ENCODE measurements at places on chromosomes 13 and 19.
A peak's percentile ranks its signal among the peaks of the same experiment; 100 is the strongest.

- DNase-seq: no peak
These were observed 365.9 kb downstream of the FGF14 start for GRCh38 chr13:102035969-102036368.

DNA sequence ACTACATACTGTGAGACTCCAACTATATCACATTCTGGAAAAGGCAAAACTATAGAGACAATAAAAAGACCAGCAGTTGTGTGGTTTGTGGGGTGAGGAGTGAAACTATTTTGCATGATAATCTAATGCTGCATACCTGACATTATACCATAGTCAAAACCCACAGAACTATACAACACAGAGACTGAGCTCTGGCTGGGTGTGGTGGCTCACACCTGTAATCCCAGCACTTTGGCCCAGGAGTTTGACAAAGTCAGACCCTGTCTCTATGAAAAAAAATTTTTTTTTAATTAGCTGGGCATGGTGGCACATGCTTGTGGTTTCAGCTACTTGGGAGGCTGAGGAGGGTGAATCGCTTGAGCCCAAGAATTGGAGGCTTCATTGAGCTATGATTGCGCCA, 11.9 kb downstream of the ZNF541 start:
- DNase-seq: no peak

DNA sequence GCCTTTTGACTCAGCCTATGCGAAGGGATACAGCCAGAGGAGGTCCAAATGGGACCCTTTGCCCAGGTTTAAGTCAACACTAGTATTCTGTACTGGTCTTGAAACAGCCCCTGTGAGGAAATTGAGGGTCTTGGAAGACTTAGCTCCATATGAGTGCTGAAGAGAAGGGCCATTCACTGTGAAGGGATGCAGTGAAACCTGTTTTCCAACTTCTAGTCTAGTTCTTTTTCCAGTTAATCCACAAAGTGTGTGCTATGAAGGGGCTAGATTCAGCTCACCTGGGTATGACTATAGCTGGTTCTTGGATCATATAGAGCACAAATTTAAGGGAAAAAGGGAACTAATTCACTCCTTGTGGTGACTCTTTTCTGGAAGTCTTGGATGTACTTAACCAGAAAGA, 4.0 kb downstream of the ZBTB32 start:
- no peak for DNase-seq

DNA sequence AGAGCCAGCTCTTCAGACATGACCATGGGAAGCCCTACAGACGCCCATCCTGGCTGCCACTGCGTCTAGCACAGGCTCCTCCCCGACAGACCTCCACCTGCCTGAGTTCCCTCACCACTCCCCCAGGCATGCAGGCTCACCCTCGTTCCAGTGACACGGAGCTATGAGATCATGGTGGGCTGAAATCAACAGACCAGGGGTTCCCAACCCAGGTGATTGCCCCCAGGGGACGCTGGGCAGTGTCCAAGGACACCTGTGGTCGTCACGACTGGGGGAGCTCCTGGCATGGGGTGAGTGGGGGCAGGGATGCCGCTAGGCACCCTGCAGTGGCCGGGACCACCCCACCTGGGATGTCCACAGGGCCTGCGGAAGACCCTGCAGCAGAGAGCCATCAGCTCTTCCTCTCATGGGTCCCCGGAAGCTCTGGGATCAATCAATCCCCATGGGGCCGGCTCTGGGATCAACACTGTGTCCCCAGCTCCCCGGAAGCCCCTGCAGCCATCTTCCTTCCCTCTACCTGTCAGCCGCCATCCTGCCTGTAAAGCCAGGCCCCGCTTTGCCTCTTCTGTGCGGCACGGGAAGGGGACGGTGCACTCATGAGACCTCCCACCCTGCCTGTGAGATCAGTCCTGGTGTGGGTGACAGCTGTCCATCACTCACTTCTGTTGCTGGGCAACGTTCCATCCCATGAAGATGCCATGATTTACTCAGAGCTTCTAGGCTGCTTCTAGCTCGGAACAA, 12.8 kb upstream of the MADCAM1 start:
- DNase-seq: no peak

DNA sequence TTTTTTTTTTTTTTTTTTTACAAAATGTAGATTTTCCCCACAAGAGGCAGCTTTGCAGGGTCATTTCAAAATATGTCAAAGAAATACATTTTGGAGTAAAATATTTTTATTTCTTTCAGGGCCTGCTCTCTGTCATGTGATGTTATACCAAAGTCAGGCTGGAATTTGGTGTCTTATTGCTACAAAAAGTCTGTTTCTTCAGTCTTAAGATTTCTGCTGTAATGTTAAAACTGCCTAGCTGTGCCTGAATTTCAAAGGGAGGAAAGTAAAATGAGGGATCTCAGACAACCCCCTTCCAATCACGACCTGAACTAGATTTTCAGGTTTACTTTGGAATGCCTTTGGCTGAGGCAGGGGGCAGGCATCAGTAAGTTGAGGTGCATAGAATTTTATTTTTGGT, 12.8 kb upstream of the GTF2F2 start:
- DNase-seq: no peak

DNA sequence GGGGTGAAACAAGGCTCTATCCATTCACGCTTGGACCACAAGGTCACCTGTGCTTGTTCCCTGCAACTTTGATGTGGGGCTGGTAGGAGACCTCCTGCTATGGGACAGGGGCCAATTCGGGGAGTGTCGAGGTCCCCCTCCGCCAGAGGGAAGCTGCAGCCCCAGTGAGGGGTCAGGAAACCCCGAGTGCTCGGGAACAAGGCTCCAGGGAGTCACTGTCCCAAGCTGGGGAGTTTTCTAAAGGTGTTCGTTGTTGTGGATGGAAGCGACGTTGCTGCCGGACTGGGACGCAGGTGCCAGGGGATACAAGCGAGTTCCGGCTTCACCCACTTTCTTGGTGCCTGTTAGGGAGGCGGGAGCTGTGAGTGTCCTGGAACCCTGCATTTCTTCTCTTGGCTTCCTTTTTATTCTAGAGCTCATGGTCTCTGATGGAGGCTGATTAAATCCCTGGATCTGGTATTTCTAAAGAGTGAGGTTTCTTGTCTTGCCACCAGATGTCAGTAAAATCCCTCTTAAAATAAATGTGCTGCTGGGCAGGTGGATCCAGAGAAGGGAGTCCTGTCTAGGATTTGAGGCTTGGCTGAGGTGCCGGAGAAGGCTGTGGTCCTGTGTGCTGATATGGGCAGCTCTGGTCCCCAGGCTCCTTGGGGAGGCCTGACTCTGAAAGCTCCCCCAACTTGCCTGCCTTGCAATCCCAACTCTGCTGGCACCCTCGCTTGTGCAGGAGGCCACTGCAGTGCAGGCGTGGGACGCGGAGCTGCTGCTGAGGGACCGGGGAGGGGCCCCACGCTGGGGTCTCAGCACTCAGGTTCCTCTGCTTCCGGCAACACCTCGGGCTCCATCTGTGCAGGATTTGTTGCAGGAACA, 153.9 kb downstream of the TEX29 start:
- peak; percentile 62 for DNase-seq

DNA sequence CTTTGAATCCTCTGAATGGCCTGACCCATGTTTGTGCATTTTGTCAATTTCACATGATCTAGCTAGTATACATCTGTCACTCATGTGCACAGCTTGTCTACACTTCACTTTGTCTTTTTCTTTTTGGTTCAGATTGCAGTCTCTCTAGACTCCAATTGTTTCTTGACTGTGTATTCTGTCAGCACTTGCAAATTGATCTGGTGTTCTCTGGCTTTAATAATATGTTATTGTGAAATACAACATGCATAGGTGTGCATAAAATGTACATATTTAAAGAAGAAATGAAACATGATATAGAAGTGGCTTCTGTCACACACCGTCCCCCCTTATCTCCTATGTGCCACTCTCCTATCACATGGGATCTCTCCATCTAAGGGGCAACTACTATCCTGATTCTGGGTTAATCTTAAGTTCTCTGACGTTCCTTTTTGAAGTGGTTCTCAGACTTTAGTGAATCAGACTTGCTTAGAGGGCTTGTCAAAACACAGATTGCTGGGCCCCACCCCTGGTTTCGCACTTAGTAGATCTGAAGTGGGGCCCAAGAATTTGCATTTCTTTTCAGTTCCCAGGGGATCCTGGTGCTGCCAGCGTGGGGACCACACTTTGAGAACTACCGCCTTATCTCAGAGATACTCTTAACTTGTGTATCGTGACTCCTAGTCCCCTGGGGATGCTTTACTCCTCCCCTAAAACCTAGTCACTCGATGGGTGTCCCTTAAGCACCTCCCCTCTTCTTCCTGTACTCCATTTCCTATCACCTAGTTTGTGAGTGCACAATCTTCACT, 5.8 kb downstream of the KRTDAP start:
- DNase-seq: no peak

Measured in KBM-7 (cell line).